Urinary bladder (tissue), 4 donors: ENCODE measurements at places on chromosomes 2 and 18. TPM values are rescaled to one million over a fixed set of nuclear protein-coding genes. Genes with fewer than 3 reads are reported as not detected.

The CDH20 gene
- 1.1 TPM for total RNA-seq

The REG3G gene
- total RNA-seq: not detected

The MROH2A gene
- total RNA-seq: 0.32 TPM

The ZSWIM2 gene
- total RNA-seq: 0.21 TPM

The MARCO gene
- 0.42 TPM for total RNA-seq

The TUBA3E gene
- not detected for total RNA-seq

The RAPGEF4 gene
- 22.9 TPM for total RNA-seq

The UCN gene
- total RNA-seq: 1.1 TPM

The FZD7 gene
- total RNA-seq: 69.5 TPM

The NYAP2 gene
- 0.79 TPM for total RNA-seq

The ANKRD30B gene
- total RNA-seq: not detected

The LDLRAD4 gene
- total RNA-seq: 52.3 TPM

The FIGN gene
- total RNA-seq: 6.9 TPM

The STK36 gene
- total RNA-seq: 48.6 TPM

The MAL gene
- total RNA-seq: 3.6 TPM

The SOCS6 gene
- total RNA-seq: 40.1 TPM

The DUSP2 gene
- 18.5 TPM for total RNA-seq
